ENCODE measurements at places on chromosomes 2 and 18. TPM values are rescaled to one million over a fixed set of nuclear protein-coding genes. Genes with fewer than 3 reads are reported as not detected.
A peak's percentile ranks its signal among the peaks of the same experiment; 100 is the strongest.

DNA sequence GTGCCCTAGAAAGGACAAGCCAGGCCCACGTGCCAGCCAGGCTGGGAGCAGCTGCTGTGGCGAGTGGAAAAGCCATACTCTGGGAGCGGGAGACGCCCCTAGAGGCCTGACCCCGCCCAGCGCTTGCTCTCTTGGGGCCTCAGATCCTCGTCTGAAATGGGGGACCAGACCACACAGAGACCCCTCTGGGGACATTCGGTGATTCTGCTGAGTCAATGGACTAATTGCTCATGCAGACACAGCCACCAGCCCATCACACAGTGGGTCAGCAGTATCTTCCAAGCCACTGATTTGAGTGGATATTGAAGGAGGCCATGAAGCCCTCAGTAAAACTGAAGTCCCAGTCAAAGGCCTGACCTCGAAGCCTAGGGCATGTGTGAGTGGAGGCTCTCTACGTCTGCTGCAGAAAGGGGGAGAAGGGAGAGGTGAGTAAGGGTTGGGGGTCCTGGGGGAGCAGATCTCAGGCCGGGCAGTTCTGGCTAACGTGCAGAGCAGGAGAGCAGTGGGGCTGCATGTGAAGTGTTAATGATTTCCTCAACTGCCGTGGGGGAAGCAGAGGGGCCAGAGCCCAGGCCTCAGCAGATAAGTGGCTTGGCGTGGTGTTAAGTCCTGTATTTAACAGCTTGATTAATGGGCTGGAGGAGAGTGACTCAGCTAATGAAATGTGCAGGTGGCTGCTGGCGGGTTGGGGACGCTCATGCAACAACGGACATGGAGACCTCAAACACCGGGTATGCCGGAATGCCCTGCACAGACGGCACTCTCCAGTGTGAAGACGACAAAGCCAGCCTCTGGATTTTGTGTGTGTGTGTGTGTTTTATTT, 104.4 kb upstream of the TWIST2 start:
- DNase-seq = no peak

DNA sequence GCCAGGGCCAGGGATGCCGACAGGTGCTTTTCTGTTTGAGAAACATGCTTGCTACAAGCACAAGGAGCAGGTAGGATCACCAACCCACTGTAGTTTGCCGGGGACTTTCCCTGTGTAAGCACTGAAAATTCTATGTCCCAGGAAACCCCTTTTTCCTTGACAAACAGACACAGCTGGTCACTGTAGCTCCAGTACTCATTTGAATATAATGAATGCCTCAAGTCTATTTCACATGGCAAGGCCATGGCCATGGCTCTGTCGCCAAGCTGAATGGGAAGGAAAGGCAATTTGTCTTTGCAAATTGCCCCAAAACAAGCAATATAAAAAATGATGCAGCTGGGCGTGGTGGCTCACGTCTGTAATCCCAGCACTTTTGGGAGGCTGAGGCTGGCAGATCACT, 49.6 kb upstream of the IGFBP2 start:
- no peak for DNase-seq

- peak; percentile 61 for DNase-seq
These were observed 66.7 kb downstream of the TNS1 start for GRCh38 chr2:217935901-217936684.

Gene PAIP2B
- 64.9 TPM for total RNA-seq

DNA sequence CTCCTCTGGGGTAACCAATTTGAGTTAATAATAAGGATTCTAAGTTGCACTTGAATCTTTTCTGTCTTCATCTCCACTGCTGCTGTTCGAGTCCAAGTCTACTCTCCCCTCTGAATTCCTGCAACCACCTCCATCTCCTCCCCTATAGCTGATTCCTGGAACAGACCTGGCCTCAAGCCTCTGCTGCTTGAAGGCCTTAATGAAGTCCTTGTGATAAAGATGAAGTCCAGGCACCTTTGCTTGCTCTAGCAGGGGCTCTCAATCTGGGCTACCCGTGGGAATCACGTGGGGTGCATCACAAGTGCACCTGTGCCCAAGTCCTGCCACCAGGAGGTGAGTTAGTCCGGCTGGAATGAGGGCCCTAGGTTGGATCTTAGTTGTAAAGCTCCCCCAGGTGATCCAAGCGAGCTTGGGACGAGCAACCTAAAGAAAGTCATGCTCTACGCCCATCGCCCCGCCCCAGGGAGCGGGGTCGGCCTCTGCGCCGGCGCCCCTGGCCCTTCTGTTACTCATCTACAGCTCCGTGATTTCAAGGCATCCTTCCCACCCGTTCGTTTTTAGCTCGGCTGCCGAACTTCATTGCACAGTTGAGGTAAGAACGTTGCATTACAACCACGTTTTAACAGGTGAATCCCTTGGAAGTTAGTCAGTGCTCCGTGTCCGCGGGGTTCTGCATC, 905 bp upstream of the IAH1 start:
- DNase-seq = no peak

GRCh38 chr2:45691171-45691999, 39.9 kb downstream of the PRKCE start:
- no peak for DNase-seq

Gene XDH
- total RNA-seq = not detected
